ENCODE measurements at places on chromosomes 2 and 18.

- peak; percentile 68 for DNase-seq
Measured at GRCh38 chr2:173075781-173076580, at the start of gene MAP3K20. MAP3K20 (plus strand) TSS chr2:173075846; CDS start chr2:173091032, 15,186 bp downstream.

DNA sequence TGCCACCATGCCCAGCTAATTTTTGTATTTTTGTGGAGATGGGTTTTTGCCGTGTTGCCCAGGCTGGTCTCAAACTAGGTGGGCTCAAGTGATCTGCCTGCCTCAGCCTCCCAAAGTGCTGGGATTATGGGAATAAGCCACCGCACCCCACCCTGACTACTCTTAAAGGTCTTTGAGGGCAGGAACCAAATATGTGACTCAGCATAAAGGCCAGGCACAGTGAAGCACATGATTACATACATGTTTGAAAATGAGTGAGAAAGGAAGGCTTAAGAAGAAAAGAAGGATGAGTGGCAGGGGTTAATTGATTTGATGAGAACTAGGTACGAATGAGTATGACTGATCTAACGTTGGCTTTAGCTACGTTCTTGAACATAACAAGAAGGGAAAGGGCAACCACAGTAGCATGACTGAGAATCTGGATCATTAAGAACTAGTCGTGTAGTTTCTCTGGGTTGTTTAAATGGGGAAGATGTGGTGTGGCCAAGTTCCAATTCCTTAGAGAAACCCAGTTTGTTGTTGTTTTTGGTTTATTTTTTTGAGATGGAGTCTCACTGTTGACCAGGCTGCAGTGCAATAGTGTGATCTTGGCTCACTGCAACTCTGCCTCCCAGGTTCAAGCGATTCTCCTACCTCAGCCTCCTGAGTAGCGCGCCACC is 6.8 kb downstream of the RESP18 start:
- no peak for DNase-seq

DNA sequence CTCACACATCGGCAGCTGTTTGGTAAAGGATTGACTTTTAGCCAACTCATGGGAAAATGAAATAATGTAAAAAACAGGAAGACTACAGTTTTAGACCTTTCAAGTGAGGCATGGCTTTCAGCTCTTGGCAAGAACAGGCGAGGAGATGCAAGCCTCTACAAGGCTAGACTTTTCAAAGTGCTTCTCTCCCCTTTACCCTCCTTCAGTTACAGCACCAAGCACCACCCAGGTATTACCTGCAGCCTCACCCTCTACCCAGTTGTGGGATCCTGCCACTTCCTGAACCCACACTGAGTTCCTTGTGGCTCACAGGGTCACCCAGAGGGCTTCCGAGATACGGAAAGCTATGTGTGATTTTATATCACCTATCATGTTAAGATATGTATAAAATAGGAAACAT is 14.7 kb downstream of the UGT1A10 start:
- no peak for DNase-seq

DNA sequence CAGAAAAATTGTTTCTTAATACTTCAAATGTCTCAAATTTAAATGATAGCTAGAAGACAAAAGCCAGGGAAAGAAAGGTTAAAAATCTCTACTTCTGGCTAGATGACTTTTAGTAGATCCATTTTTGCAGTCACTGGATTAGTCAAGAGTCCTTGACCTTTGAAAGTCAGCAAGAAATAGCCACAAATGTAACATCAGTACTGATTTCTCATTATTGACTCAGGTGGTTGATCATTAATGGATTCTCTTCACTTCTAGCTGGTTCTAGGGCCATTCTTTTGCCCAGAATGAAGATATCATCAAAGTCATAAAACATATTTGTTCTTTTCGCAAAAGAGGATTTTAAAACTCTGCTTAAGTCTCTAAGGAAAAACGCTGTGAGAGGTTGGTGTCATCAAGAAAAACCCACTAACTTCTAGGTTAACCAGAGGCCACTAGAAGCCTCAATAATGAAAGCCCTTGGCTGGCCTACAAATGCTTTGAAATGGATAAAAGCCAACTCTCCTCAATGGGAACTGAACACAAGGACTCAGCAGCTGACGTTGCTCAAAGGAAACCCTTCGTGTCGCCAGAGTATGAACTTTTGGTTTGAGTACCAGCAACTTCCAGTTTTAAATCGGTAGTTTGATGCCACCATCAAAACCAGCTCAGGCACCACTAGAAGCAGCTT is 66.3 kb downstream of the IRS1 start:
- DNase-seq = peak; percentile 73

- DNase-seq = peak; percentile 80
Measured at GRCh38 chr2:133844214-133844892, 276.1 kb upstream of the NCKAP5 start.

- DNase-seq = no peak
Measured at GRCh38 chr2:122263746-122264145, 508.3 kb downstream of the TSN start.

DNA sequence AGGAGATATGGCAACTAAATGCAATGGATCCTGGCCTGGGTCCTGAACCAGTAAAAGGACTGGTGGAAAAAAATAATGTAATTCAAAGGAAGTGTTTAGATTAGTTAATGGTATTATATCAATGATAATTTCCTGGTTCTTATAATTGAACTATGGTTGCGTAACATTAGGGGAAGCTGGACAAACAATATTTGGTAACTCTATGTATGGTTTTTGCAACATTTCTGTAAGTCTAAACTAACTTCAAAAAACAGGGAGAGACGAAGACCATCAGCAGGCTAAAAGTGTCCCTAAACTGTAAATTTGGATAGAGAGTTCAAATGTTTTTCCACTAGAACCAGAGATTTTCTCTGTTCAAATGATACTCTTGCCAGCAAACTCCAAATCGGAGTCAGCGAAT is 36.9 kb downstream of the KLF7 start:
- no peak for DNase-seq

DNA sequence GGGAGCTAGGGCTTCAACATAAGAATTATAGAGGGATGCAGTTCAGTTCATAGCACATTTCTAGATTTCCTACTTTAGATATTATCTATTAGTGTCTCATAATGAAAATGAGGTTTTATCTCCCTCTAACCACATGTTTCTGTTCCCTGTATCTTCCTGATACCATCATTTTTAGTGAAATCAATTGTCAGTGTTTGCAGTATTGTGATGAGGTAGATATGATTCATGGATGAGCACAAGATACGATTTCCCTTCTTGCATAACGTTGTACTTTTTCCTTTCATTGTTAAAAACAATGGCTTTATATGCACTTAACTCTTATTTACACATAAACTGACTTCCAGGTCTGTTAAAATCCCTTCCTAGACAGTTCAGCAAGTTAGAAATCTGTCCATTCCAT is 211.4 kb downstream of the ZBTB7C start:
- DNase-seq = no peak

- no peak for DNase-seq
Measured at GRCh38 chr2:44286884-44287638, 11.8 kb downstream of the SLC3A1 start.

DNA sequence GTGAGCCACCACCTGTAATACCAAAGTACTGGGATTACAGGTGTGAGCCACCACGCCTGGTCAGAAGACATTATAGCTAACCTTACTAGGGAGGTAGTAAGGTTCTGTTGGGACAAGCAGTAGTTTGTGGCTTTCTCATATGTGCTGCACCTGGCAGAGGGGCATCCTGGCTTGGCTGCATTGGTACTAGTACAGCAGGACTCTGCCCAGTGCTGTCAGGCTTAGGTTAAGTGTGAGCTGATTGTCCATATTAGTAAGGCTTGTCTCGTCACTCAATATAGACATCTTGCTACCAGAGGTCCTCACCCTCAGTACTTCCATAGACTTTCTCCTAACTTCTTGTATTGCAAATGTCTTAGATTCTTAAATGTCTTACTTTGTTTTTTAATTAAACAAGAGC is 96.1 kb downstream of the ASAP2 start:
- no peak for DNase-seq

DNA sequence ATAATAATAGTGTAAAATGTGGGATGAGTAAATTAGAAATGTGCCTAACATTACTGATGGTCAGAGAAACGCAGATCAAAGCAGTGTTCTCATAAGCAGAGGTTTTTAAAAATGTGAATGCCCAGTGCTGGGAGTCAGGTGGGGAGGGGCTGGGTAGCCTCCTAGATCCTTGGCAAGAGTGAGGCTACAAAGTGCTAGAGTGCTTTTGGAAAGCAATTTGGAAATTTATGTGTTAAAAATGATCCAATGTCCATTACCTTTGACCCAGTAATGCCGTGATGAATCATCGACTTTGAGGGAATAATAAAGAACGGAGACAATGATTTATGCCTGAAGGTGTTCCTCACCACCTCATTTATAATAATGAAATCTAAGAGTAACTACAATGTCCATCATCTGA is 44.9 kb upstream of the TWIST2 start:
- no peak for DNase-seq

DNA sequence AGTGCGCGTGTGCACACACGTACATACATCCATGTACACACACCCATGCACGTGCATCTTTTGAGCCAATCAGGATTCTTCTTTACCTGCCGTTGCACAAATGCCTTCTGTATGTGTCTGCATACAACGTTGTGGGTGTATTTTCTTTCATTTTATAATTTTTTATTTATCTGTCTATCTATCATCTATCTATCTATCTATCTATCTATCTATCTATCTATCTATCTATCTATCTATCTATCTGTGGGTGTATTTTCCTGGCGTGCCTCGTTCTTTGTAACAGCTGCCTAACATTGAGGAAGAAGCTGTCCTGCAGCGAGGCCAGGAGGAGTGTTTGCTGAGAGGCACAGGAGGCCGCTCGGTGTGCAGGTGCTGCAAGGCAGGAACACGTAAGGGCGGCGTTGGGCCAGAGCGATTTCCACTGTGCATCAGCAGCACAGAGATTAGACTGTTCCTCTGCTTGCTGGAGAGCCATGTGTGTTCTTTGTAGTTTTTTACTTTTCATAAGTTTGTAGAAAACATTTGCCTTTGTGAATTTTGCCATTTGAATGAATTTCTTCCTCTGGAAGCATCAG is 84.4 kb downstream of the DGKD start:
- no peak for DNase-seq

DNA sequence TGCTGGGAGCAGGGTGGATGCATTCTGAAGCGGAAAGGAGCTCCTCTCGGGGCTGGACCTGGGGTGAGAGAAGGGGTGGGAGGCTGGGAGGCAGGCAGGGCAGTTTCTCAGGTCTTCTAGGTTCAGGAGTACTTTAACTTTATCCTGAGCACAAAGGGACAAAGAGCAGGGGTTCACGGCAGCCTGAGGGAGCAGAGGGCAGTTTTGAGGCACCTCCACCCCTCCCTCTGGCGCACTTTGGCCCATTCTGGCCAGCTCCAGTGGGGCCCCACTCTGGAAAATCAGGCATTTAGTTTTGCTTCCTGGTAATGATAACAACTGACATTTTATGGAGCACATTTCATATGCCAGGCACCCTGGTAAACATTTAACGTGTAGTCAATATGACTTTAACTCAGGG is 14.3 kb downstream of the B3GNT7 start:
- no peak for DNase-seq

DNA sequence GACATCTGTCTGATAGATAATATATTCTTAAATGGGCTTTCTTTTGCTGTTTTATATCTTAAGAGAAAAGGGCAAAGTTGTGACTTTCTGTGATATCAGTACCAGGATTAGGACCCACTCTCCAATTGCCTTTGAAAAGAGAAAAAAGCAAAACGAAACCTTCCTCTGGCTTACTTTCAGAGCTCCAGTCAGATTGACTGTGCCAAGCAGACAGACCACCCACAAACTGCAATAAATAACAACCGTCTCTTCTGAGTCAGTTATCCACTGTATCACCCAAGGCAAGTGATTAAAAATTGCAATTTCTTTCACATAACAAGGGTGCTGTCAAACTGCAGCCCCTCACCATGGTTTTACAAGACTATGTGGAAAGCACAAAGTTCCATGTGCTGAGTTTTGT is 230.5 kb upstream of the SETBP1 start:
- no peak for DNase-seq

GRCh38 chr2:217523286-217523685 is 479.5 kb downstream of the TNS1 start:
- no peak for DNase-seq

DNA sequence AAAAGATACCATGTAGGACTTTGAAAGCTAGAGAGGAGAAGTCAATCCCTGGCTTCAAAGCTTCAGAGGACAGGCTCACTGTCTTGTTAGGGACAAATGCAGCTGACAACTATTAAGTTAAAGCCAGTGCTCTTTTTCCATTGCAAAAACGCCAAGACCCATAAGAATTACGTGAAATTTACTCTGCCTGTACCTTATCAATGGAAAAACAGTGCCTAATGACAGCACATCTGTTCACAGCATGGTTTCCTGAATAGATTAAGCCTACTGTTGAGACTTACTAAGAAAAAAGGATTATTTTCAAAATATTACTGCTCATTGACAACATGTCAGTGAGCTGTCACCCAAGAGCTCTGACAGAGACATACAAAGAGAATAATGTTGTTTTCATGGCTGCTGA is 52.9 kb downstream of the ANKRD12 start:
- no peak for DNase-seq

GRCh38 chr18:9477509-9477908 is 2.2 kb downstream of the RALBP1 start:
- no peak for DNase-seq

DNA sequence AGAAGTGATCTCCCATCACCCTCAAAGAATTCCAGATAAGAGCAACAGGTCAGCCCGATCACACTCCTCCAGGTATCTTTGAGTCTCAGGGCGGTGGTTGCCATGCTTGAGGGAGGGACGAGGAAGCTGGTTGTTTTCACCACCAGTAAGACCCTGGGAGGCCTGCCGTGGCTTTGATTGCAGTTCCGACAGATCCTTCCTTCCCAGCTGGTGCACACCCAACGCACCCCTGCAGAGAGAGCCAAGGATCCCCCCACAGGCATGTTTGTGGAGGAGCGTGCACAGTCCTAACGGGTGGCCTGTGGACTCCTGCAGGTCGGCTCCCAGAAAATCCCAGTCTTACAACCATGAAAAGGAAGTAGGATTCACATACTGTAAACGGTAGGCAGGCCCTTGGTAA is 13.8 kb upstream of the ZNF236 start:
- DNase-seq = no peak

DNA sequence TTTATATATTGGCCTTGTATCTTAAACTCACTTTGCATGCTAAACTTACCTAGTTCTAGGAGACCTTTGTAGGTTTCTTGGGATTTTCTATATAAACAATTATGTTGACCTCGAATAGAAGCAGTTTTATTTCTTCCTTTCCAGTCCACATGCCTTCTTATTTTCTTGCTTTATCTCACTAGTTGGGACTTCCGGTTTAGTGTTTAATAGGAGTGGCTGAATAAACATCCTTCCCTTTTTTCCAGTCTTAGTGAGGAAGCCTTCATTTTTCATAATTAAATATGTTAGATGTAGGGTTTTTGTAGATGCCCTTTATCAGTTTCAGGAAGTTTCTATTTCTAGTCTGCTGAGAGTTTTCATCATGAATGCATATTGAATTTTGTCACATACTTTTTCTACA is 347.3 kb upstream of the HNRNPA3 start:
- no peak for DNase-seq

GRCh38 chr2:65067806-65068553 is 11.8 kb downstream of the CEP68 start:
- DNase-seq = no peak
